ENCODE measurements at places on chromosomes 3 and 15. TPM values are rescaled to one million over a fixed set of nuclear protein-coding genes. Genes with fewer than 3 reads are reported as not detected.

The MOBP gene
- not detected for total RNA-seq

- no peak for DNase-seq
Observed at GRCh38 chr3:187567661-187568121, 102.5 kb downstream of the SST start.

DNA sequence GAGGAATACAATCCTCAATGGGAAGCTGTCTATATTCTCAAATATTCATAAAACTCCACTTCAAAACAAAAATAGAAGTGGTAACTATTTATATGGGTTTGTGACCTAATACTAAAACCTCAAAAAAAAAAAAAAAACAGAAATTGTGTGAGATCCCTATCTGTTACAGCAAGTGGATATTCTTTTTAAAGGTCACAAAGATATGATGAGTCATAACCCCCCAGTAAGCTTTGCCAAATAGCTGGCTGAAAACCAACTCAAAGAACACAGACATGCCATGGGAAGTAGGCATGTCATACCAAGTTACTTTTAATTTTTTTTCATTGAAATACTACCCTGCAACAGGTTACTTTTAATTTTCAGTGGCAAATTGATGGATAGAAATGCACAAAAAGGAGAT lies 62.5 kb downstream of the CBLB start:
- DNase-seq, result peak; percentile 76

The OR5H14 gene
- total RNA-seq, result not detected

DNA sequence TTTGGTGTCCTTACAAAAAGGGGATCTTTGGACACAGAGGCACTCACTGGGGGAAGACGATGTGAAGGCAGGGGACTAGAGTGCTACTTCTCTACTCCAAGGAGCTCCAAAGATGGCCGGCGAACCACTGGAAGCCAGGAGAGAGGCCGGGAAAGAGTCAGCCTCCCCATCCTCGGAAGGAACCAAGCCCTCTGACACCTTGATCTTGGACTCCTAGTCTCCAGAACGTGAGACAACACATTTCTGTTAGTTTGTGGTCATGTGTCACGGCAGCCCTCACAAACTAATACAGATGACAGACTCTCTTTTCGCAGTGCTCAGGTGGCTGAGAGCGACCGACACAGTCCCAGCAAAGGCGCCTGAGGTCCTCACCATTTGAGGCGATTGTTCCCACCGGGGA lies 24.4 kb upstream of the ATP2B2 start:
- DNase-seq, result no peak

Data from myocyte (in vitro differentiated cells).